SJSA1 (cell line): ENCODE measurements at places on chromosomes 13 and 19. TPM values are rescaled to one million over a fixed set of nuclear protein-coding genes. Genes with fewer than 3 reads are reported as not detected.
A peak's percentile ranks its signal among the peaks of the same experiment; 100 is the strongest.

DNA sequence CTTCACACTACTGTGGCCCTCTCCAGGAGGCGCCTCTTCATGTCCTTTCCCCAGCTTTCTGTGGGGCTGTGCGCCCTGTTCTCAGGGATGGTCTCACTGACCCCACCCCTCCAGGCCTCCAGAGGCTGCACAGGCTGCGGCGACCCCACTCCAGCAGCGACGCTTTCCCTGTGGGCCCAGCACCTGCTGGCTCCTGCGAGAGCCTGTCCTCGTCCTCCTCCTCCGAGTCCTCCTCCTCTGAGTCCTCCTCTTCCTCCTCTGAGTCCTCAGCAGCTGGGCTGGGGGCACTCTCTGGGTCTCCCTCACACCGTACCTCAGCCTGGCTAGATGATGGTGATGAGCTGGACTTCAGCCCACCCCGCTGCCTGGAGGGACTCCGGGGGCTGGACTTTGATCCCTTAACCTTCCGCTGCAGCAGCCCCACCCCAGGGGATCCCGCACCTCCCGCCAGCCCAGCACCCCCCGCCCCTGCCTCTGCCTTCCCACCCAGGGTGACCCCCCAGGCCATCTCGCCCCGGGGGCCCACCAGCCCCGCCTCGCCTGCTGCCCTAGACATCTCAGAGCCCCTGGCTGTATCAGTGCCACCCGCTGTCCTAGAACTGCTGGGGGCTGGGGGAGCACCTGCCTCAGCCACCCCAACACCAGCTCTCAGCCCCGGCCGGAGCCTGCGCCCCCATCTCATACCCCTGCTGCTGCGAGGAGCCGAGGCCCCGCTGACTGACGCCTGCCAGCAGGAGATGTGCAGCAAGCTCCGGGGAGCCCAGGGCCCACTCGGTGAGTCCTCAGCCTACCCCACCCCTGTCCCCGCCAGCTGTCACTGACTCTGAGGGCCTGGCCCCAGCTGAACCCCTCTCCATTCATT, 11.2 kb downstream of the ARHGAP33 start:
- no peaks in the 10 kb centered on the region for H3K4me1 ChIP-seq
- DNase-seq = peak; percentile 37

DNA sequence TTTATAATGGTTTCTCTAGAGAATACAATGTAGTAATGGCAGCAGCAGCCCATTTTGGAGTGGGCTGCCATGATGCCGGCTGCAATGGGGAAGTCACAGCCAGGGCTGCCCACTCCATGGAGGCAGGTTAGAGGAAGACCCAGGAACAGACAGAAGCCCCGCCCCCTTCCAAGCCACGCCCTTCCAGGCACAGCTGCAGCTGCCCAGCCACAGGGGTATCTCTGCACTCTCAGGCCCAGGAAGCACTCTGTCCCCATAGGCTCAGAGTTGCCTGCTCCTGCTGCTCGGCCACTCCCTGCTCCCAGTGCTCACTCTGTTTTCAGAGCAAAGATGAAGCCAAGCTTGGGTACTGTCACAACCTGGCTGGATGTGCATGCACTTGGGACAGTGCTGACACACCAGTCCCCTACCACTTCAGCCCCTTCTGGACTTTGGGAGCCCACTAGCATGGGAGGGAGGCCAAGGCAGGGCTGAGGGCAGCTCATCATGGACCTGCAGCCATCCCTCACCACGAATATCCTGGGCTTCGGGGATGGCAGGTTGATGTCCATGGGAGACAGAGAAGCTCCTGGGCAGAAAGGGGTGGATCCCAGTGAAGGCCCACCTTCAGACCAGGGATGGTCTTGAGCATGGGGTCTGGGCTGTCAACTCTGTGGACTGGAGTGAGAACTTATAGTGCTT, 1224.2 kb downstream of the SLITRK5 start:
- H3K27me3 ChIP-seq = no peaks in the 10 kb centered on the region
- H3K4me3 ChIP-seq = no peak overlapping the region
- no peaks in the 10 kb centered on the region for H3K4me1 ChIP-seq
- DNase-seq = no peak
- no peak overlapping the region for H3K27ac ChIP-seq

DNA sequence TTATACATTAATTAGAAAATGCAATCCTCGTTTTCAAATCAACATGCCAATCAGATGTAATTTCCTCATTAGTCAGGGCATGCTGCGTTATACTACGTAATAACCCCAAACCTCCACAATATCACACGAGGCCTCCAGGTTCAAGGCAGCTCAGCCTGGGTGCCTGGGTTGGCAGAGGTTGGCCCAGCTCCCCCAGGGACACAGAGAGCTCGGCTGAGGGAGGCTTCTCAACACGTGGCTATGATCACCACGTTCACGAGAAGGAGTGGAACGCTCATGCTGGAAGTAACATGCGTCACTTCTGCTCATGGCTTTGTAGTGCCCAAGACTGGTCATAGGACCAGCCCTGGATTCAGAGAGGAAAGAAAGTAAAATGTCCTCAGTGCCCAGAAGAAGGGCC, 144.9 kb upstream of the SOX1 start:
- H3K36me3 ChIP-seq = no peaks in the 10 kb centered on the region
- no peaks in the 10 kb centered on the region for H3K4me1 ChIP-seq
- H3K27me3 ChIP-seq = peaks cover 90% of the 10 kb centered on the region
- no peak overlapping the region for H3K4me3 ChIP-seq
- no peak overlapping the region for H3K27ac ChIP-seq

- H3K4me1 ChIP-seq = no peaks in the 10 kb centered on the region
- no peak overlapping the region for H3K27ac ChIP-seq
- peaks cover 12% of the 10 kb centered on the region for H3K36me3 ChIP-seq
- no peaks in the 10 kb centered on the region for H3K27me3 ChIP-seq
- H3K4me3 ChIP-seq = no peak overlapping the region
- peak; percentile 59 for DNase-seq
These were observed 89.6 kb upstream of the SLC15A1 start for GRCh38 chr13:98842070-98842469.

DNA sequence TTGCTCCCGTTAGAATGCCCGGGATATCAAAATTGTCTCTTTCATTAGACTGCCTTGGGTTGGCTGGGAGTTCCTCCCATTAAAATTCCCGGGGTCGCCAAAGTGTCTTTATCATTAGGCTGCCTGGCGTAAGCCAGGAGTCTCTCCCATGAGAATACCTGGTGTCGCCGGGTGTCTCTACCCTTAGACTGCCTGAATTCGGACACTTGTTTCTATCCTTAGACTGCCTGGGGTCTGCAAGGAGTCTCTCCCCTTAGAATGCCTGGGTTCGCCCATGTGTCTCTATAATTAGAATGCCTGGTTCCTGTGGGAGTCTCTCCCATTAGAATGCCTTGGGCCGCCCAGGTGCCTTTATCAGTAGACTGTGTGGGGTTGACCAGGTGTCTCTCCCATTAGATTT, 1538.2 kb downstream of the UQCRFS1 start:
- peak; percentile 16 for DNase-seq
- H3K27ac ChIP-seq = no peak overlapping the region
- H3K36me3 ChIP-seq = no peaks in the 10 kb centered on the region
- H3K4me3 ChIP-seq = no peak overlapping the region

FGF9 gene
- total RNA-seq = 0.26 TPM in 1 of 2 replicates, not detected in the other

GRCh38 chr13:79602936-79603335, 122.0 kb downstream of the NDFIP2 start:
- no peak overlapping the region for H3K27ac ChIP-seq
- DNase-seq = no peak
- no peaks in the 10 kb centered on the region for H3K27me3 ChIP-seq
- no peaks in the 10 kb centered on the region for H3K36me3 ChIP-seq

IGFLR1 gene
- total RNA-seq = 3.7 and 8.5 TPM in 2 replicates

- DNase-seq = no peak
- H3K4me3 ChIP-seq = no peak overlapping the region
- no peak overlapping the region for H3K27ac ChIP-seq
- H3K4me1 ChIP-seq = no peaks in the 10 kb centered on the region
These were observed 1407.7 kb upstream of the SLC10A2 start for GRCh38 chr13:104473936-104474335.

- no peak overlapping the region for H3K4me3 ChIP-seq
- H3K36me3 ChIP-seq = no peaks in the 10 kb centered on the region; the same call in 1 of the 2 replicates
- no peaks in the 10 kb centered on the region for H3K27me3 ChIP-seq
- H3K4me1 ChIP-seq = peaks cover 4% of the 10 kb centered on the region
These were observed 12.2 kb upstream of the ZNF888 start for GRCh38 chr19:52935434-52935833.

SLC10A2 gene
- not detected in 2 replicates for total RNA-seq

DNA sequence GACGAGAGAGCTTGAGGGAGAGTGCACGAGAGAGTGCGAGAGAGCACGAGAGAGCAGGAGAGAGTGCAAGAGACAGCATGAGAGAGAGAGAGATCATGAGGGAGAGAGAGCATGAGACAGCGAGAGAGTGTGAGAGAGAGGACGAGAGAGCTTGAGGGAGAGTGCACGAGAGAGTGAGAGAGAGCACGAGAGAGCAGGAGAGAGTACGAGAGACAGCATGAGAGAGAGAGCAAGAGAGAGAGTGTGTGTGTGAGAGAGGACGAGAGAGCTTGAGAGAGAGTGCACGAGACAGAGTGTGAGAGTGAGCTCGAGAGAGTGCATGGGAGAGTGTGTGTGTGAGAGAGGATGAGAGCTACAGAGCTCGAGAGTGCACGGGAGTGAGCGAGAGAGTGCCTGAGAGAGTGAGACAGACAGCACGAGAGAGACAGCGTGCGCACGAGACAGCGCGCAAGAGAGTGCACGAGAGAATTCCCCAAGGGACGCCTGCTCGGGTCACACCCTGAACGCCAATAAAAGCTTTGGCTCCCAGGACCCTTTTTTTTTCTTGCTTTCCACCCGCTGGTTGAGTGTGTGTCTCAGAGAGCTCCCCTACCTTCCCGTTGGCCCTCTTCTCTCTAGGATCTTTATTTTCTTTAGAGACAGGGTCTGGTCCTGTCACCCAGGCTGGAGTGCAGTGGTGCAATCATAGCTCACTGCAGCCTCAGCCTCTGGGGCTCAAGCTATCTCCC, 3.7 kb downstream of the CD70 start:
- H3K4me1 ChIP-seq = peaks cover 34% of the 10 kb centered on the region
- peaks cover 46% of the 10 kb centered on the region for H3K36me3 ChIP-seq
- H3K4me3 ChIP-seq = no peak overlapping the region

- no peaks in the 10 kb centered on the region for H3K27me3 ChIP-seq
- H3K4me3 ChIP-seq = peak overlapping the region; percentile 75
- peak; percentile 54 for DNase-seq
- H3K27ac ChIP-seq = peak overlapping the region; percentile 68
- H3K36me3 ChIP-seq = no peaks in the 10 kb centered on the region
These were observed 18.7 kb upstream of the ZNF888 start for GRCh38 chr19:52941941-52942385.

ADAMTS10 gene
- total RNA-seq = 6.0 and 6.3 TPM in 2 replicates

FFAR3 gene
- total RNA-seq = not detected in 2 replicates

JAK3 gene
- 5.4 and 6.9 TPM in 2 replicates for total RNA-seq

GRCh38 chr19:3363841-3364500, 2.4 kb upstream of the NFIC start:
- H3K4me1 ChIP-seq = peaks cover 39% of the 10 kb centered on the region
- H3K36me3 ChIP-seq = peaks cover 13% of the 10 kb centered on the region
- H3K27ac ChIP-seq = no peak overlapping the region
- H3K27me3 ChIP-seq = peaks cover under 1% of the 10 kb centered on the region; the same call in 1 of the 2 replicates

GRCh38 chr13:108185223-108185622, 30.1 kb downstream of the LIG4 start:
- no peaks in the 10 kb centered on the region for H3K4me1 ChIP-seq
- no peak overlapping the region for H3K4me3 ChIP-seq
- H3K36me3 ChIP-seq = no peaks in the 10 kb centered on the region
- H3K27ac ChIP-seq = no peak overlapping the region
- peaks cover 86% of the 10 kb centered on the region for H3K27me3 ChIP-seq
- no peak for DNase-seq

LEUTX gene
- not detected in 2 replicates for total RNA-seq

OCEL1 gene
- total RNA-seq = 10.6 TPM in 1 of 2 replicates, not detected in the other

BEST2 gene
- total RNA-seq = 0.13 TPM in 1 of 2 replicates, not detected in the other

DNA sequence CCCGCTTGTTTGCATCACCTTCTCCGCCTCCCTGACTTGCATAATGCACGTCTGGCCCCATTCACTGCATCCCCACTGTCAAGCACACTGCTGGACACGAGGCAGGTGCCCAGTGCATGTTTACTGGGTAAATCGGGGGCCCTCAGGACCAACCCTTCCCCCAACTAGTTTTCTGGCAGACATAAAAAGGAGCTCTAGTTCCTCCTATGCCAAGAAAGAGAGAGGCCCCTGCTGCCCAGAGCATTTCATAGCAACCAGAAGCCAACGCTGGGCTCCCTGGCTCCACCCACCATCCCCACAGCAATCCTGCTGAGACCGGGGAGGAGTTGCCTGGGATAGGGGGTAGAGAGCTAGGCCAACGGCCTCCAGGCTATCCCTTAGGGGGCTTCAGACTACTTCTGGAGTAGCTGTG, 23.2 kb downstream of the ANKRD27 start:
- no peak overlapping the region for H3K27ac ChIP-seq
- no peaks in the 10 kb centered on the region for H3K4me1 ChIP-seq
- no peak for DNase-seq
- H3K27me3 ChIP-seq = no peaks in the 10 kb centered on the region
- H3K36me3 ChIP-seq = peaks cover 35% of the 10 kb centered on the region

DNA sequence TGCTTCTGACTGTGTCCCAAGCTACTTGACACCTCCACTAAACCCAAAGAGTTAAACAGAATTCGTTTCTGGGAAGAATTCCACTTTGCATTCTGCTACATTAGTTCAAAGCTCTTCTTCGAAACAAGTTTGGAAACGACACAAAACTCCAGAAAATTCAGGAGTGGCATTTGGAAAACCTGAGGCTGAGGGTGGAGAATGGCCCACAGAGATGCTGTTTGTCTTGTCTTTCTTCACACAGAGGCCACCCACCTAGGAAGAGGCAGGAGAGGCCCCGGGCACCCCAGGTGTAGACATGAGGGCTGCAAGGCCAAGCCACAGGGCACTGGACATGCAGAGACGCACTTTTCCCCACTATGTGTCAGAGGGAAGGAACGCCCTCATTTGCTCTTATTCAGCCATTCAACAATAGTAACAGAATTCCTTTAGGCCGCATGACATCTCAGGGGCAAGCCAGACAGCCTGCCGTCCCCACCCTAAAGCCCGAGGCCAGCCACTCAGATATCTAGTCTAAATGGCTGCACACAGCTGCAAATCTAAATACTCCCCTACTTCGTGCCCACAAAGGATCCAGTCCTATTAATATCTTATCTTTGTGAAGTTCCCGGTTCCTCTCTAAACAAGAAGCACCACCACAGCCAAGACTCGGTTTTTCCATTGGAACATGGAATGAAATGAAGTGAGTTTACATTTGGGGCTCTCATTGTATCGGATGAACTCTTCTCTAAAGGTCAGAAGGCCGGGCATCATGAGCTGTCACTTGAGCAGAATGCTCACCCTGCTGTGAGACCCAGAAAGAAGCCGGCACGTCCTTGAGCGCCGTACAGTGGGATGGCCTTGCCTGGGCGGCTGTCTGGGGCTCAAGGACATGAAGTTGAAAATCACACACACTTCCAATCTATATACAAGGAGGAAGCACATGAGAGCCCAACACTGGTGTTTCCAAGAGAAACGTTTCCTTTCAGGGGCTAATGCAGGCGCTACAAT, 19.8 kb downstream of the COL4A1 start:
- H3K36me3 ChIP-seq = peaks cover 19% of the 10 kb centered on the region
- H3K4me3 ChIP-seq = no peak overlapping the region
- H3K4me1 ChIP-seq = peaks cover 45% of the 10 kb centered on the region
- H3K27ac ChIP-seq = peak overlapping the region; percentile 58
- no peaks in the 10 kb centered on the region for H3K27me3 ChIP-seq

SACS gene
- total RNA-seq = 24.2 and 31.9 TPM in 2 replicates
